NCI-H2029 treated with DMSO at 0.1 percent for 48 hours (cell line): ENCODE measurements at places on chromosomes 2 and 18.

GRCh38 chr2:43300781-43301583 is 74.6 kb upstream of the ZFP36L2 start:
- no peak for DNase-seq

DNA sequence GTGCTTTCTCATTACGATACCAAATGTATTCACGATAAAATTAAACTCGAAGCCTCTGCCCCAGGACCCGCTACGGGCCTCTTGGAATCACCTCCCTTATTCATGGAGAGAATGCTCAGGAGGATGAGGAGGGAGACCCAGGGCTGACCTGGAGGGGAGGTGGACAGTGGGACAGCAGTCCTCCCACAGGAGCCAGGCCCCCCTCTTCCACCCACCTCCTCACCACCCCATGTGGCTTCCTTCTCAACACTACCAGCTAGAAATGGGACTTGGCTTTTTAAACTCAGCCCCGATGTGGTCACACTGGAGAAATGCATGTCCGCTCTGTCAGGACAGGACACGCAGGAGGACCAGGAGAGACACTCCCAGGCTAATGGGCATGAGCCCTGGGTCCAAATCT is 147.9 kb upstream of the ID2 start:
- no peak for DNase-seq

DNA sequence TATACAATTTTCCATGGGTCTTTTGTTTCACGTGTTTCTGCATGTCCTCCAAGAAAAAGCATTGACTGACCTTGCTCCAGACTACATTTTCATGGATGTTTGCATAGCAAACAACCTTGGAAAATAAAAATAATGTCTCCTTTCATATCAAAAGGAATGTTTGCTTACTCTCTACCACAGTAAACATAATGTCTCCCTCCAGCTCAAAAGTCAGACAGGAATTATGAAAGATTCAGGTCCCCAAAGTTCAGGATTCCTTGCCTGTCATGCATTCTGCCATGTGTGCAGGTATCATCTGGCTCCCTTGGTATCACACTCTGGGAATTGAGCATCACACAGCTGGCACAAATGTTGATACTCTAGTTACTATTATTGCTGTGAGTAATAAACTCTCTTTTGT is 103.1 kb upstream of the ZC3H15 start:
- DNase-seq, result no peak

- DNase-seq, result no peak
Observed at GRCh38 chr2:4346628-4347027, 643.3 kb downstream of the DCDC2C start.

DNA sequence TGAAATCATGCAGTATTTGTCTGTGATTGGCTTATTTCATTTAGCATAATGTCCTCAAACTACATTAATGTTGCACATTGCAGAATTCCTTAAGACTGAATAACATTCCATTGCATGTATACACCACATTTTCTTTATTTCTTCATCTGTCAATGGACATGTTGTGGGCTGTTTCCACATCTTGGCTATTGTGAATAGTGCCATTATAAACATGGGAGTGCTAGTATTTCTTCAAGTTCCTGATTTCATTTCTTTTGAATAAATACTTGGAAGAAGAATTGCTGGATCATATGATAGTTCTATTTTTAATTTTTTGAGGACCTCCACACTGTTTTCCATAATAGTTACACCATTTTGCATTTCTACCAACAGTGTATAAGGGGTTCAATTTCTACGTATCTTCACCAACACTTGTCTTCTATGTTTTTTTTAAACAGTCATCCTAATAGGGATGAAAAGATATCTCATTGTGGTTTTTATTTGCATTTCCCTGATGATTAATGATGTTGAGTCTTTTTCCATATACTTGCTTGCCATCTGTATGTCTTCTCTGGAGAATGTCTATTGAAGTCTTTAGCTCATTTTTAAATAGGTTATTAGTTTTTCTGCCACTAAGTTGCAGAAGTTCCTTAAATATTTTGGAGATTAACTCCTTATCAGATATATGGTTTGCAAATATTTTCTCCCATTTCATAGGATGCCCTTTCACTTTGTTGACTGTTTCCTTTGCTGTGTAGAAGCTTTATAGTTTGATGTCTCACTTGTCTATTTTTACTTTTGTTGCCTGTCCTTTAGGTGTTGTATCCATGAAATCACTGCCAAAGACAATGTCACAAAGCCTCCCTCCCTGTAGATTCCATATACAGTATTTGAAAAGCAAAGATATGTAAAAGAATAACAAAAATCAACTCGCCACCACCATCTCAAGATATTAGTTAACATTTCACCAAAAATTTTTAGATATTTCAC is 14.6 kb downstream of the FBXO11 start:
- DNase-seq, result no peak

- DNase-seq, result no peak
Observed at GRCh38 chr2:15177103-15177502, 384.0 kb downstream of the NBAS start.

GRCh38 chr2:173076581-173077345 is 1.1 kb downstream of the MAP3K20 start:
- no peak for DNase-seq

DNA sequence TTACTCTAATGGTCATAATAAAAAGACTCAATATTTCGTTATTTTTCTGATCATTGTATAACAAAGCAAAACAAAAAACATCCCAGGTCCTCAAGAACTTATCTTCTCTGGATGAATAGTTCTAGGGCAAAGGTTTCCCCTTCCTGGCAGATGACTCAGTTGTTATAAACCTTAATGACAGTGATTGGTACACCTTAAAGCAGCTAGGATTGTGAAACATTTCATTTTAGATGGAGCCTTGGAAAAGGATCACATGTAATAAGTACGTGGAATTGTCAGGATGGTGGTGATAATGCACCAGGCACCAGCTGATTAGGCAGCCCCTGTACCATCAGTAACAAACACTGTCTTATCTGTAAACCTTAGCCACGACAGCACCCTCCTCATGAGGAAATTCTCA is 47.2 kb downstream of the MEP1B start:
- DNase-seq, result no peak

DNA sequence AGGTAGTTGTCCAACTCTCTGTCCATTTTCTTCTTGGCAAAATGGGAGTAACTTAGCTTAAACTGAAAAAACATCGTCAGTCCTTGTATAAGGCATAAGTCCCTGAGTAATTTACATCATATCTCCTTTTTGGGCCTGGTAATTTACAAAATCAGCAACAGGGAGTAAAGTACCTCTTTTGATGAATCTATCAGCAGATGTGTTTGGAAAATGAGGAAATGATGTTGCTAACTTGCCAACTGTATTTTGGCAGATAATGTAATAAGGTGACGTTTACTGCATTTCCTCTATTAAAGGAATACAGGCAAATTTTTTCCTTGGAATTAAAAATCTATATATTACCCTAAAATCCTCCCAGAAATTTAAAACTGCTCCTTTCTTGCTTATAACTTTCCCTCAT is 29.2 kb downstream of the ANKRD44 start:
- no peak for DNase-seq

DNA sequence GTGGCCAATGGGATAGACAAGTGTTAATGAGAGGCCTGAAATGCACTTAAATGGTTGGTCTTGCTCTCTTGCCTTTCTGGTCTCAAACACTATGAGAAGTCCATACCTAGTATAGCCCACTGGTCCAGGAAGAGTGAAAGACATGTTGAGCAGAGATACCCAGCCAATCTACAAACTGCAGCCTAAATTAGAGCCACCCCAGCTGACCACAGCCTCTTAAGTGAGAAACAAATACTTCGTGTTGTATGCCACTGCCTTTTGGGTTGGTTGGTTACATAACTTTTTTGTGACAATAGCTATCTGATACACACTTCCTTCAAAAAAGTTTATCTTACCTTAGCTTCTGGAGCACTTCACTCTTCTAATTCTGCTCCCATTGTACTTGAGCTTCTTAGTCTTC is 8.8 kb upstream of the EXOC6B start:
- DNase-seq, result no peak

GRCh38 chr2:233380132-233380895 is 26.0 kb downstream of the DGKD start:
- no peak for DNase-seq

- DNase-seq, result no peak
Observed at GRCh38 chr2:150643114-150643725, 155.8 kb upstream of the RND3 start.

DNA sequence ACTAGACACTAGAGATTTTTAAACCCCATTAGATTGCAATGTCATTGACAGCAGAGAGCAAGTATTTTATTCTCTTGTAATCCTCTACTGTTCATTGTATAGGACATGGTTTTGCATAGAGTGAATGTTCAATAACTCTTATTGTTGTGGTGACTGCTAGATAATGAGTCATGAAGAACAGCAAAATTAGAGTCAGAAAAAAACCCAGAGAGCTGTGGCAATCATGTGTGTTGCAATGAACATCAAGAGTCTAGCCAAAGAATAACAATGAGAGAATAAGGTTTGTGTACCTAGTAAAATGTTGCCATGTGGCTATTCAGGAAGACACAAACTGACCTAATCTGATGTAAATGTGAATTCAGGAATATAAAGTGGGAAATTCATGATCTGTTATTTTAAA is 684.0 kb downstream of the DSC3 start:
- no peak for DNase-seq

- no peak for DNase-seq
Observed at GRCh38 chr2:54388076-54388475, 68.1 kb upstream of the SPTBN1 start.

DNA sequence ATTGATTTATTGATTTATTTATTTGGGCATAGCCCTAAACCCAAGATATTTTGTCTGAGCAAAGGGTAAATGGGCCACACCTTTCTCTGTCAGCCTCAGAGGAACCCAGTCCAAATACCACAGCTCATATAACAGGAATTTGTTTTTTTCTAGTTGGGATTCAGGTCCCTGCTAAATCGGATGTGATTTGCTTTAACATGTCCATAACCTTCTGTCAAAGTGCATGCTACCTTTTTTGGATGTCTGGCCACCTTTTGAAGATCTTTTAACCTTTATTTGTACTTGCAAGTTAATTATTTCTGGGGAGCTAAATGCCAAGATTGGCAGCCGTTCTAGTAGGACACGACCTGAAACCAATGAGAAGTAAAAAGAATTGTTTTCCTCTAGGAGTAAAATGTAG is 303.2 kb upstream of the UBE2E3 start:
- DNase-seq, result no peak

DNA sequence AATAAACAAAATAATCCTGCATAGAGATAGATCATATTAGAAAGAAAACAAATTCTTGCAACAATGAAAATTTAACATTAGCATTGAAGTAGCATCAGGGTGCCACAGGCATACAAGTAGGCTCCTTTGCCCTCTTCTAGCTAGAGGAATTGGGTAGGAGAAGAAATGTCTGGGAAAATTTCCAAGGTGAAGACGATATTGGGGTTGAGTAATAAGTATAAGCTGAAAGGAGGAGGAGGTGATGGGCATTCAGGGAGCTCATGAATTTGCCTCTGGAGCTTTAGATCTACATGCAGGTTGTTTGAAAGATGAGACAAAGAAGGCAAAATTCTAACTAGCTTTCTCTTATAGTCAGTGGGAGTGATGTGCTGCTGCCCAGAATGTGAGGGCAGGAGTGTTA is 504.9 kb downstream of the CCDC85A start:
- no peak for DNase-seq
